ENCODE measurements at places on chromosomes 11 and 22. TPM values are rescaled to one million over a fixed set of nuclear protein-coding genes. Genes with fewer than 3 reads are reported as not detected.

Gene KCNE3
- 0.98 TPM for total RNA-seq

Gene CNGA4
- 0.25 TPM for total RNA-seq

Gene FOLR2
- 3.9 TPM for total RNA-seq

Gene RIMBP3B
- 0.98 TPM for total RNA-seq

Gene C22orf31
- total RNA-seq, result not detected

Gene TLCD5
- total RNA-seq, result 17.0 TPM

Gene TUB
- 77.0 TPM for total RNA-seq

Gene CNIH2
- 45.7 TPM for total RNA-seq

Gene APLNR
- 6.4 TPM for total RNA-seq

Gene ZNF280A
- total RNA-seq, result not detected

Gene B3GAT1
- total RNA-seq, result 60.2 TPM

Gene DGCR6L
- total RNA-seq, result 23.1 TPM

Gene UPK3A
- not detected for total RNA-seq

Gene TRIM48
- not detected for total RNA-seq

Gene SESN3
- 62.7 TPM for total RNA-seq

Gene GSTT2
- total RNA-seq, result not detected

Gene KDM4E
- total RNA-seq, result not detected

Gene CD3E
- not detected for total RNA-seq

Gene PTPRCAP
- not detected for total RNA-seq

Gene AIFM3
- 2.5 TPM for total RNA-seq

Gene SLC35E4
- 3.9 TPM for total RNA-seq

Gene ZBTB44
- total RNA-seq, result 85.3 TPM

Gene GCAT
- 4.7 TPM for total RNA-seq

Gene CDC42EP1
- 3.4 TPM for total RNA-seq

Gene GNG3
- 20.9 TPM for total RNA-seq

Gene ROBO4
- total RNA-seq, result 3.9 TPM

Gene RGL4
- not detected for total RNA-seq

Gene GGTLC3
- total RNA-seq, result not detected

All from temporal lobe (tissue), 4 donors.